ENCODE measurements at places on chromosomes 11 and 22. TPM values are rescaled to one million over a fixed set of nuclear protein-coding genes. Genes with fewer than 3 reads are reported as not detected.

C11orf71 gene
- 6.7 TPM for total RNA-seq

MAP6 gene
- 0.26 TPM for total RNA-seq

SREBF2 gene
- total RNA-seq = 200 TPM

CASP5 gene
- not detected for total RNA-seq

OR8J3 gene
- not detected for total RNA-seq

SYT13 gene
- 1.4 TPM for total RNA-seq

TRIM48 gene
- total RNA-seq = not detected

APOL4 gene
- total RNA-seq = 4.4 TPM

MN1 gene
- 9.9 TPM for total RNA-seq

SCUBE1 gene
- 54.7 TPM for total RNA-seq

PLAAT2 gene
- not detected for total RNA-seq

DNA sequence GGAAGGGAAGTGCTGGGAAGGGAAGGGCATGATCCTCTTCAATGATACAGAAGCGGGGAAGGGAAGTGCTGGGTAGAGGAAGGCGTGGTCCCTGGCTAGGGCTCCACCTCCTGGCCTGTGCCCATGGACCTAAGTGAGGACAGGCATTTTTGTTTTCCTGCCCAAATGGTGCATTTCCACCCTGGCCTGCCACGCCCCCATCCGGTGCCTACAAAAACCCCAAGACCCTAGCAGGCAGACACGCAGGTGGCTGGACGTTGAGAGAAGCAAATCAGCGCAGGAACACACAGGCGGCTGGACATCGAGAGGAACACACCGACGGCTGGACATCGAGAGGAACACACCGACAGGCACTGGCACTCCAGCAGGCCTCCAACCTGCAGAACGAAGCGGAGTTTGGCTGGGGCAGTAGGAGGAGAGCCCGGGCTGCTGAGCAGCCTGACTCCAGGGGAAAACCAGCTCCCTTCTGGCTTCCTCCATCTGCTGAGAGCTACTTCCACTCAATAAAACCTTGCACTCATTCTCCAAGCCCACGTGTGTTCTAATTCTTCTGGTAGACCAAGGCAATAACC, 628.3 kb downstream of the BUD13 start:
- H3K27ac ChIP-seq = no peak overlapping the region
- H3K4me3 ChIP-seq = no peak overlapping the region

DNA sequence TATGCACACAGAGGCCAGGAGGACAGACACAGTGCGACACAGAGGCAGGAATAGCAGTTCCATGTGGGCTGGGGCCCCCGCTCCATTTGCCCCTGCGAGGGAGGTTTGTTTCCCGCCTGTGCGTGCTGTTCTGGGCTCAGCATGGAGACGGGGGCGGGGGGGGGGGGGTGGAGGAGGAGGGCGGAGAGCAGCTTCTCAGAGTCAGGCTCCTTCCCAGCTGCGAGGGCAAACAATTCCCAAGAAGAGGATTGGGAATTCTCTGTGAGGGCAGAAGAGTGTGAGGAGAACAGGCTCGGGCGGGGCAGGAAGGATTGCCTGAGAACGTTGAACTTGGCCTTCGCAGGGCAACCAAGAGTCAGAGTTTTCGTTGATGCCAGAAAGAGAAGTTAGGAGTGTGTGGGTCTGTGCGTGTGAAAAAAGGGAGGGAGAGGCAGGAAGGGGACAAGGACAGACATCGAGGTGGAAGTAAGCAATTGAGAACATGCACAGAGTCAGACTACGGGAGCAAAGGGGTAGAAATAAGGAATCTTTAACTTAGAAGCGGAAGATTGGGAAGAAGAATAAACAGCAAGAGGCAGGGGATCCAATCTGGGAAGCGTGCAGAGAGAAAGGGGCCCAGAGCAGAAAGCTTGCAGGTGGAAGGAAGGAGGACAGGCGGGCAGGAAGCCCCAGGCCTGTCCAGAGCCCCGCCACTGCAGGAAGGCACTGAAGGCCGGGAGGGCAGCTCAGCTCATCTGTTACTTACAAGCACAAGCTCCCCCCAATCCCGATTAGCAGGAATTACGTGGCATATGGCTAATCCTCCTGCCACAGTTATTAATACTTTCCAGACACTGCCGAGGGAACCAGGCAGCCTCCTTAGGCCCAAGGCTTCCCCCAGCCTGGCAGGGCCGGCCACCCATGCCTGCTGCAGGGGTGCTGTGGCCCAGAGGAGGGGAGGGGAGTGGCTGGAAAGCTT, 15.6 kb upstream of the JAM3 start:
- no peaks in the 10 kb centered on the region for H3K36me3 ChIP-seq
- peak overlapping the region; percentile 76 for H3K27ac ChIP-seq
- H3K4me3 ChIP-seq = no peak overlapping the region

DNA sequence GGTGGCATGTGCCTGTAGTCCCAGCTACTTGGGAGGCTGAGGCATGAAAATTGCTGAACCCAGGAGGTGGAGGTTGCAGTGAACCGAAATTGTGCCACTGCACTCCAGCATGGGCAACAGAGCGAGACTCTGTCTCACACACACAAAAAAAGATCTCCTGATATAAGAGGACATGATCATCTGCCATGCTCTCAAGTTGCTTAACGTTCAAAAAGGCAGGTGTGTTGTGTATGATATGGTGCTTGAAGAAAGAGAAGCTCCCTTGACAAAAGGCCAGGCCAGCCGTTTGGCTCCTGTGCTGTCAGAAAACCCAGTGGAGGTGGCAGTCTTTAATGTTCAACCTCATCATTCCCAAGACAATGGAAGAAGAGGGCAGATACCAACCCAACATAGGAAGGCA, 117.3 kb upstream of the PLET1 start:
- H3K27me3 ChIP-seq = no peaks in the 10 kb centered on the region
- H3K36me3 ChIP-seq = no peaks in the 10 kb centered on the region
- no peaks in the 10 kb centered on the region for H3K4me1 ChIP-seq
- no peak for DNase-seq
- no peak overlapping the region for H3K4me3 ChIP-seq

DNA sequence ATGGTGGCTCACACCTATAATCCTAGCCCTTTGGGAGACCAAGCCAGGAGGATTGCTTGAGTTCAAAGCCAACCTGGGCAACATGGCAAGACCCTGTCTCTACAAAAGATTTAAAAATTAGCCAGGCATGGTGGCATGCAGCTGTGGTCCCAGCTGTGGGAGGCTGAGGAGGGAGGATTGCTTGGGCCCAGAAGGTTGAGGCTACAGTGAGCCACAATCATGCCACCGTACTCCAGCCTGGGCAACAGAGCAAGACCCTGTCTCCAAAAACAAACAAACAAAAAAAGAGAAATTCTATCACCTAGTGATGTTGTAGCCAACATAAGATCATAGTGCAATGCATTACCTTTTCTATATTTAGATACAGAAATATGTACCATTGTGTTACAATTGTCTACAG, 113.8 kb downstream of the NAT10 start:
- H3K4me1 ChIP-seq = peaks cover 28% of the 10 kb centered on the region
- no peak overlapping the region for H3K27ac ChIP-seq
- no peak overlapping the region for H3K4me3 ChIP-seq
- DNase-seq = no peak
- H3K27me3 ChIP-seq = peaks cover 8% of the 10 kb centered on the region
- H3K36me3 ChIP-seq = no peaks in the 10 kb centered on the region

DNA sequence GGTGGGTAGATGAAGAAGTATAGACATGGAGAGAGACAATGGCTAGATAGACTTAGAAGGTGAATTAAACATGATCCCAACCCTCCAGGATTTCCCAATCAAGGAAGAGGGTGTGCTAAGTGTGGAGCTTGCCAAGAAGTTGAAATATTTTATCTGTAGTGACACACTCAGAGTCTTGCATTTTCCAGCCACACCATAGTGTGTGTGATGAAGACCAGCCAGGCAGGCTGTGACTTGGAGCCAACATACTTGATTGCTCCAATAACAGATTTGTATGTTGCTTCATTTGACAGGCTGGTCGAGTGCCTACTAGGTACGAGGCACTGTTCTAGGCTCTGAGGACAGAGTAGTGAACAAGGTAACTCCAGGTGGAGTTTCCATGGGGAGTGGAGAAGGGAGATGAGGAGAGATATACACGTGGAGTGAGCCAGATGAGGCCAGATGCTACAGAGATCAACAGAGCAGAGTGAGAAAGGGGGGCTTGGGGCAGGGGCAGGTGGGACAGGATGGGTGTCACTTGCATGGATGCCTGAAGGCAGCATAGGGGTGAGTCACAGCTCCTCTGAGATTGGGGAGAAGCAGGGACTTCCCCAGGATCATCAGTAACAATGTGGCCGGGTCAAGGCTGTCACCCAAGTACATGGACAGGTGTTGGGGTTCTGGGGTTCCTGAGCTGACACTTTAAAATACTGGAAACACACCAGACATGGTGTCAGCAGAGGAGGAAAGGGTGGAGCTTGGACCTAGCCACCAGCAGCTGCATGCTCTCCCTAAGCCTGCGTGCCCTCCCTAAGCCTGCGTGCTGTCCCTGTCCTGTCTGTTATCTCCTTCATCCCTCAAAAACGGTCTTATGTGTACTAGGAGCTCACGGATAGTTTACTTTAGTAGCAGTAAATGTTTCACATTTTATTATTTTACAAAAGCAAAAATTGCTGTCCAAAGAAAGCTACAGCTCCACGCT, 23.6 kb downstream of the PDGFB start:
- peaks cover 45% of the 10 kb centered on the region for H3K36me3 ChIP-seq
- no peaks in the 10 kb centered on the region for H3K4me1 ChIP-seq
- H3K4me3 ChIP-seq = peak overlapping the region; percentile 74
- no peak for DNase-seq

DNA sequence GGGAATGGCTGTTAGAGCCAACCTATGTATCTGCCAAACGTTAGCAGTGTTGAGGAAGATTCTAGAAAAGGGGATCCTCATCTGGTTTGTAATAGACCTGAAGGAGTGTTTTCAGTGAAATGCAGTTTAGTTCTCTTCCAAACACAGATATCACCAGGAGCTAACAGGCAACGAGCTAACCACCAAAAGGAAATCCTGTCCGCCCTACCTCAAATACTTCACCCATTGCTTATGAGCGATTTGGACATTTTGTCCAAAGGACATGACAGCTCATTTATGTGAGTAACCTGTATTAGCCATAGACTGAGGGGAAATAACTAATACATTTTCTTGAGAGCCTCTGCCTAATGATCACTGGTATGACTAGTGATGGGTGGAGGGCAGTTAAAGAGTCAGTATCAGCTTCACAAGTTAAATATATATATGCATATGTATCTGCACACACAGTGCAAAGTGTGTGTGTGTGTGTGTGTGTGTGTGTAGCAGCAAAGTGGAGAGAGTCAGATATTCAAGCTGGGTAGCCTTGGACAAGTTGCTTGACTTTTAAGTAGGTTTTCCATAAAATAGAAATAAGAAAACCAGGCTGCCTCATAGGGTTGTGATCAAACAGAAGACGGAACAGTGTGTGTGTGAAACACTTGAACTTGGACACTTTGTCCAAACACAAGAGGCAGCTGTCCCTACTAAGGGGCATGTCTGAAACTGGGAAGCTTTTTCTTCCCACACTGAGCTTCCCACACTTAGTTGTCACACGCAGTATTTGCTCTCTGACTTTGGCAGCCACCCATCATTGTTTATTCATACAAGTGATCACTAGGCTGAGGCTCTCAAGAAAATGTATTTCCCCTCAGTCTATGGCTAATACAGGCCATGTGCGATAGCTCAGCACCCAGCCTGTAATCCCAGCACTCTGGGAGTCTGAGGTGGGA, 940 bp upstream of the C11orf91 start:
- H3K4me1 ChIP-seq = peaks cover 17% of the 10 kb centered on the region
- no peak for DNase-seq
- H3K27ac ChIP-seq = peak overlapping the region; percentile 64
- H3K36me3 ChIP-seq = no peaks in the 10 kb centered on the region

GRCh38 chr11:88604260-88604659, 266.7 kb upstream of the CTSC start:
- H3K4me1 ChIP-seq = peaks cover 8% of the 10 kb centered on the region
- no peak overlapping the region for H3K27ac ChIP-seq
- no peak overlapping the region for H3K4me3 ChIP-seq
- H3K36me3 ChIP-seq = no peaks in the 10 kb centered on the region
- DNase-seq = no peak

GRCh38 chr11:134727204-134727603, 315.2 kb upstream of the B3GAT1 start:
- H3K36me3 ChIP-seq = no peaks in the 10 kb centered on the region
- H3K4me1 ChIP-seq = peaks cover 3% of the 10 kb centered on the region
- no peak overlapping the region for H3K27ac ChIP-seq
- peaks cover 5% of the 10 kb centered on the region for H3K27me3 ChIP-seq
- no peak overlapping the region for H3K4me3 ChIP-seq
- no peak for DNase-seq

DNA sequence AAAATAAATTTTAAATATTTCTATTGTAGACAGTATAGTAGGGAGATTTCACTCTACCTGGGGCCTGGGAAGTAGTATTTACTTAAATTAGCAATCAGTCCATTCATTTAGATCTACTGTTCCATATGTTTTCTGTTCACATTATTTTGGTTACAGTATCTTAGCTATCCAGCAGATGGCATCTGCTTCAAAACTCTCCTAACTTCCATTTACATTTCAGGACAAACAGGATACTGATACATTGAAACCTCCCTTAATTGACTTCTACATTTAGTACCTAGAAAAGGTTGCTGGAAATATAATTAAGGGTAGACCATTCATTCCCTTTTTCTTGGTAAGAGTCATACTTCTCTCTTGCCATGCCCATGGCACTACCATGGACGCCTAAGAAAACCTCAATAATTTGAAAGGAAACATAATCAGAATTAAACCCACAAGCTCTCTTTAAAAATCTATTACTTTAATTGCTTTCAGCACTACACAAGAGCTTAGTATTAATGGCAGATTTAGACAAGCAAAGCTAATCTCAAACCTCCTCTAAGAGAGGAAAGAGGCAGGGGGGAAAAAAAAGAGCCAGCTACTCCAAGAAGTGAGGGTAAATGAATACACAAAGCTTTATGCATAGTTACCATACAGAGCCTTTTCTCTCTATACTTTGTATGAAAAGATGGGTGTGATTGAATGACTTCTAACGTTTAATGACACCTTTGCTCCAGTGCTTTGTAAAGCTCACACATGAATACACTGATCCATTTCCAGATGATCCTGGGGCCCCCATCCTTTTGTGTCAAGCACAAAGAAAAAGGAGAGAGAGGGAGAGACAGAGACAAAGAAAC, 131.2 kb upstream of the MTMR2 start:
- H3K36me3 ChIP-seq = no peaks in the 10 kb centered on the region
- DNase-seq = no peak
- no peaks in the 10 kb centered on the region for H3K27me3 ChIP-seq
- H3K27ac ChIP-seq = no peak overlapping the region

GRCh38 chr11:134037046-134037908, 31.6 kb upstream of the JAM3 start:
- peak; percentile 69 for DNase-seq
- H3K27ac ChIP-seq = no peak overlapping the region
- peak overlapping the region; percentile 88 for H3K4me3 ChIP-seq

DNA sequence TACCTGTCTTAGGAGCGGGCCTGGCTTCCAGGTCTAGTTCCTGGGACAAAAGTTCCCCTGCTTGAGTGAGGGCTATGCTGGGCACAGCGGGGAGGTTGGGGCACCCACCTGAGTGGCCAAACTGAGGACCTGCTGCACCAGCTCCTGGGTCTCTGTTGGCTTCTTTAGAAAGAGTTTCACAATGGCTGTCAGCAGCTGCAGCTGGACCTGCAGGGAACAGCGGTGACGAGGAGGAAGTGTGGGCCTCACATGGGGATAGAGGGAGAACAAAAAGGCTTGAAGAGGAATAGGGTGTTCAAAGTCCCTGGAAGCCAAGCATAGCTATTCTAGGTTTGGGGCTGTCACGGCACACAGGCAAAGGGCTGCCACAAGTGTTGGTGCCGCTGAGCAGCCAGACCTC, 26.7 kb upstream of the RASL10A start:
- peaks cover 44% of the 10 kb centered on the region for H3K36me3 ChIP-seq
- H3K27me3 ChIP-seq = peaks cover 8% of the 10 kb centered on the region
- no peak overlapping the region for H3K4me3 ChIP-seq
- no peak overlapping the region for H3K27ac ChIP-seq

- no peak overlapping the region for H3K4me3 ChIP-seq
- H3K27me3 ChIP-seq = peaks cover 5% of the 10 kb centered on the region
- no peaks in the 10 kb centered on the region for H3K36me3 ChIP-seq
- H3K27ac ChIP-seq = no peak overlapping the region
- DNase-seq = no peak
These were observed 26.8 kb upstream of the CELSR1 start for GRCh38 chr22:46564084-46564714.
